Adrenal gland (tissue), 19 donors: ENCODE measurements at places on chromosomes 4 and X. TPM values are rescaled to one million over a fixed set of nuclear protein-coding genes. Genes with fewer than 3 reads are reported as not detected.

CXCL3 gene
- not detected for total RNA-seq

TDO2 gene
- 3.5 TPM for total RNA-seq

PYURF gene
- total RNA-seq = 159 TPM

DIPK2B gene
- total RNA-seq = 14.4 TPM

NAP1L2 gene
- 2.8 TPM for total RNA-seq

GJB1 gene
- total RNA-seq = 0.18 TPM

ZCCHC12 gene
- 5.1 TPM for total RNA-seq

CLIC2 gene
- 12.1 TPM for total RNA-seq

MAP3K15 gene
- total RNA-seq = 78.2 TPM

PWWP3B gene
- 12.7 TPM for total RNA-seq

IL9R gene
- total RNA-seq = not detected

TBCK gene
- 55.4 TPM for total RNA-seq

TLL1 gene
- 1.00 TPM for total RNA-seq

FHDC1 gene
- 0.18 TPM for total RNA-seq

LGI2 gene
- total RNA-seq = 0.72 TPM

POF1B gene
- 0.34 TPM for total RNA-seq

PFKFB1 gene
- total RNA-seq = not detected

GAGE12J gene
- not detected for total RNA-seq

WDR17 gene
- total RNA-seq = 2.3 TPM

PTTG2 gene
- not detected for total RNA-seq

CXCL11 gene
- not detected for total RNA-seq

ZNF630 gene
- total RNA-seq = 2.9 TPM

PABPC1L2A gene
- total RNA-seq = not detected

COL4A5 gene
- 22.5 TPM for total RNA-seq

TEX13A gene
- not detected for total RNA-seq

CXCL8 gene
- 1.3 TPM for total RNA-seq

AWAT2 gene
- not detected for total RNA-seq

PLK4 gene
- total RNA-seq = 1.4 TPM

TRO gene
- 7.0 TPM for total RNA-seq

TLR10 gene
- 0.25 TPM for total RNA-seq

UGT2A1 gene
- total RNA-seq = not detected

UCP1 gene
- not detected for total RNA-seq

NAP1L3 gene
- 9.8 TPM for total RNA-seq

RADX gene
- total RNA-seq = 3.1 TPM

FAM53A gene
- total RNA-seq = 1.1 TPM

CYSLTR1 gene
- 2.9 TPM for total RNA-seq

CFP gene
- 4.5 TPM for total RNA-seq

ABLIM2 gene
- 15.4 TPM for total RNA-seq

TREX2 gene
- total RNA-seq = not detected

AFF2 gene
- total RNA-seq = 0.77 TPM

EDNRA gene
- total RNA-seq = 6.7 TPM

SSX3 gene
- total RNA-seq = not detected

SYTL4 gene
- 4.0 TPM for total RNA-seq

PPP4R3C gene
- not detected for total RNA-seq

TMSB15A gene
- not detected for total RNA-seq

CT45A5 gene
- not detected for total RNA-seq

PABPC4L gene
- total RNA-seq = 0.81 TPM

REPS2 gene
- total RNA-seq = 69.9 TPM

FAM47A gene
- total RNA-seq = not detected

TMSB15B gene
- 0.25 TPM for total RNA-seq

GPR82 gene
- 0.22 TPM for total RNA-seq
